ENCODE measurements at places on chromosomes 12 and 14.
A peak's percentile ranks its signal among the peaks of the same experiment; 100 is the strongest.

GRCh38 chr12:58268069-58268468 lies 326.7 kb downstream of the ATP23 start:
- DNase-seq = no peak

DNA sequence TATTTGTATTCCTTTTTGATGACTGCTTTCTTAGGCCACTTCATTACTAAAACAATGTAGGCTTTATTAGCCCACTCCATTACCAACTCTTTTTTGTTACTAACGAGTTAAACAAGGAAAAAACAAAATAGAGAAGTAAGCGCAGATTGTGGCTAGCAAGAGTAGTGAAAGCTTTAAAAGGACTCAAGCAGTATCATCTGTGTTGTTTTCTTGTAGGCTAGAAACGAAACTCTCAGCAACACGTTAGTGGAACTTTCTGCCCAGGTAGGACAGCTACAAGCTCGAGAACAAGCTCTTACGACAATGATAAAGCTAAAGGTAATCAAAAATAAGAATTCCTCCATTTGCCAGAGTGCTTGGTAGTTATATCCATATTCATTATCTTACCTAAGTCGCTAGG lies 11.1 kb downstream of the CCDC62 start:
- DNase-seq = no peak

DNA sequence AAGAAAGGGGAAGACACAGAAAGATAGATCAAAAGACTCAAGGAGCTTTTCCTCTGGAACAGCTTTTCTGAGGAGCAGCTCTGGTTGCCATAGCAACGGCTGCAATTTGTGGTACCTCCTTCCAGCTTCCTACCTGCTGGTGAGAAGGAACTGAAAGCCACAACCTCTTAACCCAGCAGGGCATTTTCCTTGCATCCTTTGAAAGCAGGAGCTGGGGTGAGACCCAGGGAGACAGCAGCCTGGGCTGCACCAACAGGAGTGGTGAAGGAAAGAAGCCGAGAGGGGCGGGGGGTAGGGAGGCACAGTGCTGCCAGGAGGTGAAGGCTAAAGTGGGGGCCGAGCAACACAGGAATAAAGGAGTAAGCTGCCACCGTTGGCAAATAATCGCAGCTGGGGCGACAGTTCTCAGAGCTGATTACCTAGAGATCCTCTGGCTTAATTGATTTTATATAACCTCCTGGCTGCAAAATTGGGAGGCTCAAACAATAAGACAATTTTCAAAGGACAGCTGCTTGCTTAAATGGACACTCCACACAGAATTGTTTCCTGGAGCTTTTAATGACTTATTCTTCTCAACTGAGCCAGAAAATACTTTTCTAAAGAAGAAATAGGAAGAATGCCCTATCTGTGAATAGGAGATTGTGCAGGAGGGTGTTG lies 129.4 kb downstream of the RPAP3 start:
- peak; percentile 77 for DNase-seq

DNA sequence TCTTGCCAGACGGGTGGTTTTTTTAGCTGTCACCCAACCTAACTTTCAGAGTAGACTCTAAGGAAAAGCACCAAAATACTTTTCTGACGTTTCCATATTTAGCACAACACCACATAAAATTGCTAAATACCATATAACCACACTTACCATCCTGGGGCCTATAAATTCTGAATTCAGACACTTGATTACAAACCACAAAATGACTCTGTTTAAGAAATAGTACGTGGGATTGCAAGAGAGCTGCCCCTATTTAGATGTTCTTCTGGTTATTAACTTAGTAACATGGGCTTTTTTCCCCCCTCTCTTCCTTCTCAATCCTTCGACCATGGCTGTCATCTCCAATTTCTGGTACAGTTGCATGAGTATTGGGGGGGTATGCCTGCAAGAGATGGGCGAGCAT lies 287.7 kb downstream of the BMP4 start:
- no peak for DNase-seq

DNA sequence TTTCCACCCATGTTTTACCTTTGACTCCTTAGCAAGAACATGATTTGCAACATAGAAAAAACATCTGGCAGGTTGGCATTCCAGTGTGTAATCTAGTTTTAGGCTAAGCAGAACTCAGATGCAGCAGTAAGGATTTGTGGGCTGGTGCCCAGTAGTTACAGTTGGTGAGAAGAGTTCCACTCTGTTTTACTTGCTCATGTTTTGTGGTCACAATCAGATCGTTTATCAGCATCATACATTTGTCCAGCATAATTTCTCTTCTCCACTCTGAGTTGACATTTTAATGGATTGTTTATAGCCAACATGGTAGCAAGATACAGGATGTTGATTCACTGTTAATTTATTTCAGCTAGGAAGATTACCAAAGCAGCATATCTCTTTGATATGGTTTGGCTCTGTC lies 120.0 kb downstream of the PDE6H start:
- no peak for DNase-seq

DNA sequence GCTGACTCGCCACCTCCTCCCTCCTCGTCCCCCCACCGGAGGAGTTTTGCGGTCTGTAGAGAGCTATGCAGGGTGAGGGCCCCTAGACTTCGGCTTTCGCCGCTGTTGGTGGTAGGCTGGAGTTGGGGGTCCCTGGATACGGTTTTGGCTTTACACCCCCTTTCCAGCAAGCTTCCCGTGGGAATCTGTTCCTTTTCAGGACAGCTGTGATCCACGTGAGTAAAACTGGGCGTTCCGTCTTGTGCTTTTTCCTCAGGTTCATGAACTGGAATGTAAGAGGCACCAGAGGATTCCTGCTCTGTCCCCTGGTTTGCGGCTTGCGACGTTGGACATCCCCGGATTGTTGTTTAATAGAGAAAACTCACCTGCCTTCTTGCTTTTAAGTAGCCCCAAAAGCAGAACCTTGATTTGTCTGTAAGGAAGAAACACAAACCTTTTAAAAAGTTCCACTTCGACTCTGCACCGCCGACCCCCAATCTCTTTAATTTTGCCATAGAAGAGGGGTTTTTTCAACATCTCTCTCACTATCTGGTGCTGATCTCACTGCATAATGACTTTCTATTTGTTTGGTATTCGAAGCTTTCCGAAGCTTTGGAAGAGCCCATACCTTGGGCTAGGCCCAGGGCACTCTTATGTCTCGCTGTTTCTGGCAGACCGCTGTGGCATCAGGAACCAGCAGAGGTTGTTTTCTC lies 490 bp downstream of the PRORP start:
- DNase-seq = no peak

GRCh38 chr12:45458238-45458637 lies 242.3 kb downstream of the ANO6 start:
- DNase-seq = no peak

GRCh38 chr12:116646901-116647300 lies 87.7 kb downstream of the MAP1LC3B2 start:
- DNase-seq = no peak

DNA sequence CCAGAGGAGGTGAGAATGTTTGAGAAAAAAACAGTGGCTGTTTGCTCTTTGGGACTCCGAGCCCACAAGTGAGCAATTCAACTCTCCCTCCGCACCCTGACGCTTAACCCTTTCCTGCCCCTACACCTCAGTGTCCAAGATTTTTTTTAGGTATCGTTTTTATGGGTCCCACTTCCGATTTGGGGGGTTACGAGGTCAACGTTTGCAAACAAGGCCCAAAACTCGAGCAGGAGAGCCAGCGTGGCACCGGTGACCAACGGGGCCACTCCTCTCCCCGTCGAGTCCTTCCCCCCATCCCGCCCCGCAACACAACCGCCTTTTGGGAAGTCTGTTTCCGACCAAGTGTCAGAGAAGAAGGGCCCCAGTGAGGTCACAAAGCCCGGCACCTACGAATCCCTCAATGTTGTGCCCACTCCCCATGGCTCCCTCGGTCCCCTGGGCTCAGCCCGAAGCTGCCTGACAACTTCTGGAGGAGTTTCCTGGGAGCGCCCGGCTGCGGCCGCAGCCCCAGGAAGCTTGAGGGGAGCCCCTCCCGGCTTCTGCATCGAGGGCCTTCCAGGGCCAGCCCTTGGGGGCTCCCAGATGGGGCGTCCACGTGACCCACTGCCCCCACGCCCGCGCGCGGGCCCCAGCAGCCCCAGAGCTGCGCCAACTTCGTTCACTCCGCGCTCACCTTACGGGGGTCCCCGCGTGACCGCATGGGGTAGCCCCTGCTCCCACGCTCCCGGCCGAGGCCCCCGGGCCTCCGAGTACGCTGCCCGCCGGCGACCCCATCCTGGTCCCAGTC lies 1.2 kb downstream of the CDK2AP1 start:
- DNase-seq = peak; percentile 35

GRCh38 chr12:4787965-4788364 lies 67.8 kb downstream of the GALNT8 start:
- no peak for DNase-seq

GRCh38 chr14:105863296-105864108 lies 337.1 kb downstream of the TMEM121 start:
- no peak for DNase-seq

- DNase-seq = no peak
Measured at GRCh38 chr12:111699-112493, 45.3 kb downstream of the IQSEC3 start.

GRCh38 chr14:96058576-96059200 lies 19.5 kb downstream of the C14orf132 start:
- no peak for DNase-seq

DNA sequence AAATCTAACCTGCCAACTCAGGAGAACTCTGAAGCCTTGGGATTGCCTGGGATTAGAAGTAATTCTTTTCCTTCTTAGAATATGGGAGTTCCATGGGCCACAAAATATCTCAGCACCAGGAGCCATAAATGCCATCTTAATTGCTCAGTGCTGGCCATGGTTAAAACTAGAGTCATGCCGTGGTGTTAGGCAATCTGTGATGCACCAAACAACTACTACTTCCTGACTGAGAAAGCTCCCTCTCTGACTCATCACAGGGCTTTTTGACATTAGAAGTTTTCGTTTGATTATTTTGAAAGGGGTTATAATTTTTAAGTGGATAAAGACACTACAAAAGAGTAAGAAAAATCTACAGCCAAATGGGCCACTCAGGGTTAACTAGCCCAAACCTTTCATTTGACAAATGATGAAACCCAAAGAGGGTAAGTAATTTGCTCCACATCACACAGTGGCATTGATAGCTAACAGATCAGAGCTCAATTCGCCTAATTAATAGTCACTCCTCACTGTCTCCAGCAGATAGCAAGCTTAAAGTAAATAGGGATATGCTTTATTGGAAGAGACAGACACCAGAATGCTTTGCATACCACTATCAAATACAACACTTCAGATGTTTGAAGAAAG lies 377.3 kb downstream of the EMP1 start:
- DNase-seq = no peak

- DNase-seq = no peak
Measured at GRCh38 chr14:38618514-38618913, 362.6 kb upstream of the CLEC14A start.

DNA sequence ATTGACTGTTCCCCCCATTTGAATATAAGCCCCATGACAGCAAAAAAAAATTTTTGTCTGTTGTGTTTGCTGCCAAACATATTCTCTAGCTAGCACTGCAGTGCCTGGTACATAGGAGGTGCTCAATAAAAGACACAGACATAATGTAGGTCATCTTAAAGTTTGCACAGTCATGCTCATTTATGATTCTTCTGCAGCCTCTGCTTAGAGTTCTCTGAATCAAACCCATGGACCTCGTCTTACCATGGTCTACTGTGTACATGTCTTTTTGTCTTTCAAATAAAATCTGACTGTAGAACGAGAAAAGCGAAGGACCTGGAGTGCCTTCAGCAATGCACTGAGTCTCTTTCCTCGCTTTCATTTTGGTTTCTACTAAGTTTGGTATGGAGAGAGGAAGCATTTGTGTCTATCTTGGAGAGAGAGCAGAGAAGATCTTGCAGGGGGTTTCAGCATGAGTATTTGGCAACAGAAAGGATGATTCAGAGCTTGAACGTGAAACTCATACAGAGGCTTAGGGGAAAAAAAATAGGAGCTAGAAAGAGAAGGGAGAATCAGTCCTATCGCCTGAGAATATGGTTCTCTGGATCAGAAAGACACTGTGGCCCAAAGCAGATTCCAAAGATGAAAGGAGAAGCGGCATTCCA lies 38.8 kb upstream of the TMCC3 start:
- DNase-seq = no peak

DNA sequence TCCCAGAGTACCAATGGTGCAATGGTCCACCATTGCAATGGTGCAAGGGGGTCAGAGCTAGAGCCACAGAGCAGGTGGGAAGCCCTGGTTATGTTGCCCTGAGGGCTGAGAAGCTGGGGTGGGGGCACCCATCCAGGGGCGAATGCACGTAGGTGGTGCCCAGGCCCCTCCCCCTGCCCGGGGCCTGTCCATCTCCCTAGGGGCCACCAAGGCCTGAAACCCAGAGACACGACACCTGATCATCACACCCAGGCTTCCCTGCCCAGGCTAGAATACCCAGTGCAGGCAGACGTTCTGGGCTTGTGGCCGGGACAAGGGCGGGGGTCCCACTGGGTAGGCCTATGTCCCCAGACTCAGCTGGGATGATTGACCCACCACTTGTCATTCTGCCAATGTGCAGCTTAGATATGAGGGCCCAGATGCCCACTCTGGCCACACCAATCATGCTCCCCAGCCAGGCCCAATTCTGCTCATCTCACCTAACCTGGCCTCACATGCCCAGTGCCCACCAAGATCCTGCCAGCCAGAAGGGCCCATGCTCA lies 83.2 kb downstream of the ALG10 start:
- no peak for DNase-seq

GRCh38 chr14:20376071-20376588 lies 32.7 kb downstream of the PARP2 start:
- DNase-seq = no peak
